HT-29 (cell line): ENCODE measurements at places on chromosomes 3 and 15. TPM values are rescaled to one million over a fixed set of nuclear protein-coding genes. Genes with fewer than 3 reads are reported as not detected.
A peak's percentile ranks its signal among the peaks of the same experiment; 100 is the strongest.

- no peak for DNase-seq
Measured at GRCh38 chr15:60910202-60910601, 318.9 kb downstream of the RORA start.

- no peak for DNase-seq
Measured at GRCh38 chr3:13004376-13004775, 68.9 kb downstream of the IQSEC1 start.

Gene RPSA
- 1,278 and 1,405 TPM in 2 replicates for total RNA-seq

Gene PRSS50
- not detected in 2 replicates for total RNA-seq

GRCh38 chr3:111721747-111722146, 126.6 kb upstream of the ZBED2 start:
- DNase-seq, result no peak

DNA sequence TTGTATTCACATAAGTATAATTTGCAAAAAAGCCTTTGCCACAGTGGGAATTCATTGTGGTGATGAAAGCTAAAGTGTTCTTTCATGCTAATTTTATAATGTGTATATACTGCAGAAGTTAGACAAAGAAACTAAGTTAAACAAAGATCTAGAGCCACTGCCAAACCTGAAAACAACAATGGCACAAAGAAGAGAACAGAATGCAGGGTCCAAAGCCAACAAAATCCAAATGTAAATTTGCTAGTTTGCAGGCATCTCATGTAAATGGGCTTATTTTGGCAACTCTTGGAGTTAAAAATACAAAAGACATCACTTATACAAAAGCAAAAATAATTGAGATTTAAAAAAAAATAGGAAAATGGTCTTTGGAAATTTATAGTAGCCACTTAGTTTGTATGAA, 123.0 kb downstream of the TCF12 start:
- no peak for DNase-seq

DNA sequence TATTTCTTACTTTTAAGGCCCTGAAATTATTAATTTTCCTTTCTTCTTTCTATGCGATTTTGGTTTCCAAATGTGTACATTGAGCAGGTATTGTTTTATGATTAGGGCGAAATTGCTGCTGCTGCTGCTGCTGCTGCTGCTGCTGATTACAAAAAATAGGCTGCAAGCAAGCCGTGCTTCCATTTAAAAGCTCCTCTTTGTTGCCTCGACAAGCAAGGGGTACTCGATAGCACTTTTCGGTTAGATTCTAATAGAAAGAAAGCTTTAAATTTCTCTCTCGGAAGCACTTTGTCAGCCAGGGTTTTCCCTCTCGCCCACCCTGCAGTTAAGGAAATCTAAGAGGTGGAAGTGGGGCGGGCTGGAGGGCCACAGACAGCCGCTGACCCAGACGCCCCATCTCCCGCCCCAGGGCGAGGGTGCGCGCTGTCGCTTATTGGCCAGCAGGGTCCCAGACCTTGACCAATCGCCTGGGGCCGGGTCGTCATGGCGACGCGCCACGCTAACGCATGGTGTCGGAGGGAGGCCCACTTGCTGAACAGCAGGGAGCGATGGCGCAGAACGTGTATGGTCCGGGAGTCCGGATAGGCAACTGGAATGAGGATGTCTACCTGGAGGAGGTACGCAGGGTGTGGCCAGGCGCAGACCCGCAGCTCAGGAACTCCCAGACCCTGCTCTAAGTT, at the start of gene CFAP161:
TSS of gene CFAP161 (plus strand) at position 489 of the 680 bp plus-strand sequence. CDS start at position 549, 60 bp downstream.
- no peak for DNase-seq

DNA sequence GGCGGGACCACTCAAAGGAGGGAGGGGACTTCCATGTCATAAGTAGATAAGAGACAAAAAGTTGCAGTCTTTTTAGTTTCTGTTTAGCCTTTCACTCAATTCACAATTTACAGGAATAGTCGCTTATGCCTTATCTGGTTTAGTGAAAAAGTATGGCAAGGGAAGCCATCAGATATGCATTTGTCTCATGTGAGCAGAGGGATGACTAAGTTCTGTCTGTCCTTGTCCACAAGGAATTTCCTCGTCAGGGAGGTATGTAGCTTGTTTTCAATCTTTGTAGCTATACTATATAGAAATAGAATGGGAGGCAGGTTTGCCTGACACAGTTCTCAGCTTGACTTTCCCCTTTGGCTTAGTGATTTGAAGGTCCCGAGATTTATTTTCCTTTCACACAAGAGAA, 882.8 kb downstream of the NAALADL2 start:
- DNase-seq, result no peak

Gene CACNA1D
- total RNA-seq, result 17.1 and 25.3 TPM in 2 replicates

- no peak for DNase-seq
Measured at GRCh38 chr3:187017511-187018230, 87.3 kb downstream of the ST6GAL1 start.

GRCh38 chr3:16264174-16264707, 502 bp downstream of the DPH3 start:
- no peak for DNase-seq

DNA sequence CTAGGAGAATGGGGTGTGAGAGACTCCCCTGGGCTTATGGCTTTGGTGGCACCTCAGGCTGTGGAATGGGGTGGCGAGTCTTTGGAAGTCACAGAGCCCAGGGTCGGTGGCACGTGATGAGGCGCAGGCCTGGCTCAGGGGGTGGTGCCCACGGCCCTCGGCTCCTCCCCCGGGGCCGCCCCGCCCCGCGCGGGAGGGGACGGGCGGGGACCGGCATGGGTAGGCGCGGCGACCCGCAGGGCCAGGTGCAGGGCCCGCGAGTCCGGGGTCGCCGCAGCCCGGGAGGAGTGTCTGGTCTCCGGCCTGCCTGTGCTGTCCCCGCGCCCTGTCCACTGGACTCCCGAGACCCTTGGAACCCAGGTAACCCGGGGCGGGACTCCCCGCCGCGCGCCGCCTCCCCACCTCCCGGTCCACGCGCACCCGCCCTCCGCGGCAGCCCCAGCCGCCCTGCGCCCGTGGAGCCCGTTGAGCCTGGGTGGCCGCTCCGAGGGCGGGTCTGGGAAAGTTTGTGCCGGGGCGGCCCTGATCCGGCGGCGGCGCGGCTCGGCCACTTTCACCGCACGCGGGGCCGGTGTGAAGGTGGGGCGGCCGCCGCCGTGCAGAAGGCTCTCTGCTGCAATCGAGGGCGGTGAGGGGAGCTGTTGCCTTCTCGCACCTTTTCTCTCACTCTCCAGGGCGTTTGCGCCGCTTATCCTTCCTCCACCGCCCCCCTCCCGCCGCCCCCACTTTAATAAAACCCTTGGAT, at the start of gene PAQR5:
TSS of gene PAQR5 (plus strand) at position 216 of the 745 bp plus-strand sequence. CDS start 61,169 bp downstream, outside the sequence.
- DNase-seq, result peak; percentile 76

DNA sequence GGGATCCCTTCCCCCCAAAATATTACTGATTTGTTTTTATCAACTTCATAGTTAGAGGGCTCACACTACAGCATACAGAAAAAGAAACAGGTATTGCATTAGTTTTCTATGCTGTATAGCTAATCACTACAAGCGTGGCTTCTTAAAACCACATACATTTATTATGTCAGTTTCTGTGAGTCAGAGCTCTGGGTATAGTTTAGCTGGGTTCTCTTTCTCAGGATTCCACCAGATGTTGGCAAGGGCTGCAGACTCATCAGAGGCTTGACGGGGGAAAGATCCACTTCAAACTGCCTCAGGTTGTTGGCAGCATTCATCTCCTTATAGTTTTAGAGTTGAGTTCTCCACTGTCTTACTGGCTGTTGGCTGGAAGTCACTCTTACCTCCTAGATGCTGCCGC, 328.0 kb downstream of the NLGN1 start:
- no peak for DNase-seq

DNA sequence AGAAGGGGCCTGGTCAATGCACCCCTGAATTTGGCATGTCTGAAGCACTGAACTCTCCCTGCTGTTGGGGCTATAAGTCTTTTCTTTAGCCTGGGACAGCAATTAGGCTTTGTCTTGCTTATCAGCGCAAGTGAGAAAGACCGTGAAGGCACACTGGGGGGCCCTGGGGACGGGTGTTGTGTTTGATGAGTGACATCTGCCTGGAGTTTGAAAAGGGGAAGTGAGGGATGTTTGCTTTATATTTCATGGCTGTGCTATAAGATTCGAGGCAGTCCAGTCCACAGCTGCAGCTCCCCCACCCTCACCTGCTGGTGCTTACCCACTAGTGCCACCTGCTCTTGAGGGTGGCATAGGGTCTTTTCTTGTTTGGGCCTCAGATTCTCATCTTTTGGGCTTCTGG, 44.8 kb downstream of the CEMIP start:
- no peak for DNase-seq

GRCh38 chr3:144358191-144358590, 386.6 kb downstream of the DIPK2A start:
- no peak for DNase-seq

- DNase-seq, result peak; percentile 81
Measured at GRCh38 chr3:189316296-189317019, 144.7 kb downstream of the TPRG1 start.

DNA sequence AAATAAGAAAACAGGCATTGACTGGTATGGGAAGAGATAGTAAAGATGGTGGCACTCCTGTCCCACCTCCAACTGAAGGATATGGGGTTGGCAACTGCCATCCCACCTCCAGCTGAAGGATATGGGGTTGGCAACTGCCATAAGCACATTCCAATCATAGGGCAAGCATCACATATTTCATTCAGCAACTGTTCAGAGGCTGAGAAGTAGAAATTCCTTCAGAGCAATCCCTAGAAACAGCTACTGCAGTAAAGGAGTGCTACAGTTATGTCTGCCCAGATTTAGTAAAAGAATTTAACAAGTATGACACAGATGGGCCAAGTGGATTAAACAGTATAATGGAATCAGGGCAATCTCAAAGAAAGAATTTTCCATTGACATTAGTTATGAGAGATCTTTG, 156.8 kb downstream of the IMPG2 start:
- DNase-seq, result no peak

- no peak for DNase-seq
Measured at GRCh38 chr15:48644467-48644826, 1.1 kb downstream of the FBN1 start.

Gene AGBL1
- total RNA-seq, result not detected in 2 replicates

DNA sequence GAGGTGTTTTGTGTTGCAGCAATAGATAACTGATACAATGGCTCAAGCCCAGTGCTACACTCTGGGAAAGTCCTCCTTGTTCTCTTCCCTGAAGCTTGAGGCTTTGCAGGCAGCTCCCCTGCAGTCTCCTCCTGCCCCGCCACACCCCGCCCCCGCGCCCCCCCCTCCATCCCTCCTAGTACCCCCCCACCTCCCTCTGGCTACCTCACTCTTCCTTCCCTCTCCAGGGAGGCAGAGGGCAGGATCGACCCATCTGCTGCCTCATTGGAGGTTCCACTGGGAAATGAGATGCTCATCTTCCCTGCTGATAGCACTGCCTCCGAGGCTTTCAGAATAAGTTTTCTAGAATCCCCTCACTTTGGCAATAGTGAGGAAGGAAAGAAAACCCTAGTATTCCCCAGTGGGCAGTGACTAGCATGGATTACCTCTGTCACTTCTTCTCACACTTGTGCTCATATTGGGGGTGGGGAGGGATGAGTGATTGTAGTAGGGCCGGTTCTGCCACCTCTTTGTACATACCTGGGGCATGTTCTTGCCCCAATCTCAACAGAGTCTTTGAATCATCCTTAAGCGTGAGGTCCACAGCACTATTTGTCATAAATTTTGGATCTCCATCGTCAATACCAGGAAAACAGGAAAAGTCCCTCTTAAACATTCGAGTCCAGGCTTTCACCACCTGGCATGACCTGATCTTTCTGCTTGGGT, 16.3 kb upstream of the RAB7A start:
- DNase-seq, result peak; percentile 64

- DNase-seq, result no peak
Measured at GRCh38 chr3:40695848-40696247, 171.1 kb downstream of the ZNF621 start.

Gene CCR4
- total RNA-seq, result not detected in 2 replicates

Gene GRAMD2A
- 0.03 and 0.29 TPM in 2 replicates for total RNA-seq

Gene DUOXA1
- 0.23 and 0.26 TPM in 2 replicates for total RNA-seq

GRCh38 chr15:41125931-41126642, 10.0 kb upstream of the INO80 start:
- DNase-seq, result no peak

- no peak for DNase-seq
Measured at GRCh38 chr3:72165317-72165716, 380.4 kb upstream of the PROK2 start.

GRCh38 chr3:134473868-134474546, 11.8 kb downstream of the ANAPC13 start:
- DNase-seq, result peak; percentile 97

Gene TTC23
- 8.3 and 8.6 TPM in 2 replicates for total RNA-seq

- DNase-seq, result no peak
Measured at GRCh38 chr3:30098653-30099455, 507.5 kb upstream of the TGFBR2 start.

DNA sequence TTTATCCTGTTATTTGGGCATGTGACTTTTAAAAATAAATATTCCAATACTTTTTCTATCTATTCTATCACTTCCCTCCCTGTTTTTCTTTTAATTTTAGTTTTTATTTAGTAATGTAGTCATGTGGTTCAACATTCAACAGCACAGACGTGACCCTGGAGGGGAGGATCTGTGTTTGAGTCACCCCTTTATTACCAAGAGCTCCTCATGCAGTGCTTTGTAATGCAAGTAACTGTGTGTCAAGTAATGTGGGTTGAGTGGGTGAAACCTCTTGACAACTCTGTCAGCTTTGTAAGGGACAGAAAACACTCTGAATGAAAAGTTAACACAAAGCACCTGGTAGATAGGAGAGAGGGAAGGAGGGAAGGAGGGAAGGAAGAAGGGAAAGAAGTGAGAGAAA, 89.7 kb upstream of the FGF12 start:
- no peak for DNase-seq

Gene PATL2
- total RNA-seq, result 0.20 TPM in 1 of 2 replicates, not detected in the other

DNA sequence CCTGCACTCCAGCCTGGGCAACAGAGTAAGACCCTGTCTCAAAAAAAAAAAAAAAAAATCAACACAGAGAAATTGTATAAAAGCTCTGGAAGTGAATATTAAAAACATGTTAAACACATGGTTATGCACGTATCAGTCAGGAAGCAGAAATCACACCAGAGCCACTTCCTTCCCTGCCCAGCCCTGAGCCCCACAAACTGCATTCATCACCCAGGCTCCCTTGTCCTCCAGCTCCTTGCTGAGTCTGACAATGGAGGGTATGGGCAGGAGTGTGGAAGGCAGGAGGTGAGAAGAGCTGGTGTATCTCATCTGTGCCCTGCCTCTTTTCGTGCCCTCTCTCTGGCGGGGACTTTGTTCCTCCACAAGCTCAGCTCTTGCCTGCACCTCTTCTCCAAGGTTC, 12.1 kb upstream of the LOXL1 start:
- no peak for DNase-seq

Gene NANOGP8
- total RNA-seq, result not detected in 2 replicates

DNA sequence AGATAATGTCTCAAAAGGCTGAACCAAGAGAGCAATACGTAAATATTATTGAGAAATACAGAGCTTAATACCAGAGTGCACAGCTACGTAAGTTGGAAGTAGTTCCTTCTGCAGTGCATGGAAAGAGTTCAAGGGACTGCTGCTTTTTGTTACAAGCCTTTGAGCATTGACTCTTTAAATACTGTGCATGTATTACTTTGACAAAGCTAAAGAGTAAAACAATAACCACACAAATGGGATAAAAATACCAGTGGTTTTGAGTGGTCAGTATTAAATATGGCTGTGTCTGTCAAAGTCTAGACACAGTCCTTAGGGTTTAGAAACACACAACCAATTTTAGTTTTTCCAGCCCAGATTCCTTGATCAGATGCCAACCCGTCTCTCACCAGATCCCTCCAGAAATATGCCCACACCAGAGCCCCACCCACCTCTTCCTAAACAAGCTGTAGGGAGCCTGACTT, 62.1 kb downstream of the SSR3 start:
- DNase-seq, result no peak
